MM.1S (cell line): ENCODE measurements at places on chromosomes 2 and 18.

DNA sequence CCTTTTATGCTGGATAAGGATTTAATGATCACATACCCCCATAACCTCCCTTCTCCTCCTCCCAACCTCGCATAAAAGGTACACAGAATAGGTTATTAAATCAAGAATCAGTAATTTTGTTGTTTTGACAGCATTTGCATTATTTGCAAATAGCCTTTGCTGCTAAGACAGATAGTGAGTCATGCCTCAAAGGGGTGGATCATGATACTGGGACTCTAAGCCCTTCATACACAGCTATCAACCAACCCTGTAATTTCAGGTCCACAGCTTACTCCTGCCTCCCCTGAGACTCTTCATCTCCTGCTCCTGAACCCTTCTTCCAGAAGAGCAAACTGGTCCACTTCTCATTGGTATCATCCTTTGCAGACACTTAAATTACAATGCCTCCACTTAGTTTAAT lies 73.8 kb upstream of the KLHL29 start:
- DNase-seq = no peak

- DNase-seq = no peak
Measured at GRCh38 chr2:158412206-158412605, 44.3 kb downstream of the CCDC148 start.

DNA sequence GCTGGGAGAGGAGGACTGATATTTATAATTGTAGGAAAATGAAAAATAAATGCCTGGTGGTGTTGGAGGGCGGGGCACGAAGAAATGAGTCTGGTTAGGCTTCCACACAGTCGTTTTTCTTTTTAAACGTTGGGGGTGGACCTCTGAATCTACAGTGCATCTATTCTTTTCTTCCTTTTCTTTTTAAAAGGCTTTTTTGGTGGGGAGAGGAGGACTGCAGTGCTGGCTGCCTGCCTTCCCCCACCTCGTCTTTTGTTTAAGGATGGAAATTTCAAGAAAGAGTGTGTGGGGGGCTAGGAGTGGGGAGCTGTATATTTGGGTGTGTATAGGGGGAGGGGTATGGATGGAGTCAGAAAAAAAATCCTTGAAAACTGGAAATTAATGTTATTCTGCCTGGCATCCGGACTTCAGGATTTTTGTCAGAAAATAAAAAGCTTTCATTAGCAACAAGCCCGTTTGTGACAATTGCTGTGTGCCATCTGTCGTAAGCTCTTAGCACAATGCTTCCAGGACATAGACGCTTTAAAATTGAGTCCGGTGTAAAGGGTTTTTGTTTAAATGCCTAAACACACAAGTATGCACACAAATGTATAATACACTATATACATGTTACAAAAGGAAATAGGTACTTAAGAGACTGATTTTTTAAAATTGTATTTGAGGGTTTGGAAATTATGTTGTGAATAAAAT lies 1.1 kb downstream of the MAP2 start:
- DNase-seq = no peak

- DNase-seq = no peak
Measured at GRCh38 chr2:99659874-99660273, 170.1 kb upstream of the REV1 start.

DNA sequence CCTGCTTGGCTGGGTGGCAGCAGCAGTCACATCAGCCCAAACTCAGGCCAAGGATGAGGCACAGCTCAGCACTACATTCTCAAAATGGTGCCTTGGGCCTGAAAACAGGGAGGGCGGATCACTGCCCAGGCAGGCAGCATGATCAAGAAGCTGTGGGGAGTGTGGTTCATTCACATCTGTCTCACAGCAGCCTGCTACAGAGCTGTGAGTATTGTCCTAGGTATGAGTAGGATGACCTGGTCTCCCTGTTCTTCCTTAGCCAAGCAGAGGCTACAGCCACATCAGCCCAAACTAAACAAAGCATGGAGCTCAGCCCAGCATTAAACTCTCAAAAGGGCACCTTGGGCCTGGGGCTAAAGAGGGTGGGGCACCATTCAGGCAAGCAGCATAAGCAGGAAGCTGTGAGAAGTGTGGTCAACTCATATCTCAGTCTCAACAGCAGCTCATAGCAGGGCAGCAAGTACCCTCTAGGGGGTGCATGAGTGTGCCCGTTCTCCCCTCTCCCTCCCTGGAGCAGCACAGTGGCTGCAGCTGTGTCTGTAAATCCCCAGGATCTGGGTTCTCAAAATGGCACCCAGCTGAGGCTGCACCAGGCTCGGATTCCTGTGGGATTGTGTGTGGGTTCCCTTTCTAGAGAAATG lies 139.6 kb downstream of the TRABD2A start:
- DNase-seq = peak; percentile 46

DNA sequence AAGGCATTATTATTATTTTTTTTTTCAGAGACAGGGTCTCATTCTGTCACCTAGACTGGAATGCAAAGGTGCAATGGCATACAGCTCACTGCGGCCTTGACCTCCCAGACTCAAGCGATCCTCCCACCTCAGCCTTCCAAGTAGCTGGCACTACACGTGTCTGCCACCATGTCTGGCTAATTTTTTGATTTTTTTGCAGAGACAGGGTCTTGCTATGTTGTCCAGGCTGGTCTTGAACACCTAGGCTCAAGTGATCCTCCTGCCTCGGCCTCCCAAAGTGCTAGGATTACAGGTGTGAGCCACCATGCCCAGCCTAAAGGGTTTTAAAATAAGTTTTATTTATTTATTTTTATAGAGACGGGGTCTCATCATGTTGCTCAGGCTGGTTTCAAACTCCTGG lies 45.3 kb upstream of the AP1S3 start:
- DNase-seq = no peak

GRCh38 chr2:96163415-96163767 lies 18.2 kb upstream of the DUSP2 start:
- DNase-seq = no peak

DNA sequence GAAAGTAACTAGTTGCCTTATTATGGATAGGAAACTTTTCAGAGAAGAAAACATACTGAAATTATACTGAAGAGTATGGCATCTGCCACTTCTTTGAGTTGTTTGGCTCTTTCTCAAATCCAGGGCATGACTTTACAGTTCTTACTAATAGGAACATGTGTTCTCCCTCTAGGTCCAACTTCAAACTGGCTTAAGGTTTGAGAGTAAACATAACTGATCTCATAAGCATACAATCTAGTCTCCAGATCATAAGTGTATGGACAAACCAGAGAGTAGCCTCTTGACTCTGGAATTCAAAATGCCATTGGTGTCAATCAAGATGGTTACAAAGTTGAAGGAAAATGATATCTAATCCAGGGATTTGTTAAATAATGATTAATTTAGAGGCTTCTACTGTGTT lies 101.5 kb downstream of the NYAP2 start:
- no peak for DNase-seq

DNA sequence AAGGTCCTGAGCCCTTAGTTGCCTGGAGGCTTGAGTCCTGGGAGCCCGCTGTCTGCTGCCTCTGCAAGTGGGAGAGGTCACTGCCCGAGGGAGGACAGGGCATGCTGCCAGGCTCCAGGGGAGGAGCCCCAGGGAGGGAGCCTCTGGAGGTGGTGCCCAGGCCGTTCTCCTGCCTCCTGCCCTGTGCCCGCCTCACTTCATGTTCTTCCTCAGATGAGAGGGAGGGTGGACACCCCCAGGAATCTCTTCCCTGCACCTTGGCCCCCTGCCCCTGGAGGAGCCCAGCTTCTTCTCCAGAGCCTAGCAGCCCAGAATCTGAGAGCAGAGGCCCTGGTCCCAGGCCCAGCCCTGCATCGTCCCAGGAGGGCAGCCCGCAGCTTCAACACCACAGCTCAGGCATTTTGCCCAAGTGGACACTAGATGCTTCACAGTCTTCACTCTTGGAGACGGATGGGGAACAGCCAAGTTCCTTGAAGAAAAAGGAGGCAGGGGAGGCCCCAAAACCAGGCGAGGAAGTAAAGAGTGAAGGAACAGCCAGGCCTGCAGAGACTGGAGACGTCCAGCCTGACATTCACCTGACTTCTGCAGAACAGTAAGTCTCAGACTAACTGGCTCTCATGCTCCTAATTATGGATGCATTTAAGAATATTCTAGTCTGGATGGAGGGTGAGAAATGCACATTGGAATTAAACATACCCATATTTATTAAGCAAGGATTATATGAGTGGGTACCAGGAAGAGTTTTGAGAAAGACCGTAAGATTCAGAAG lies 12.1 kb downstream of the PSD4 start:
- no peak for DNase-seq

GRCh38 chr18:34723143-34723542 lies 13.0 kb downstream of the DTNA start:
- no peak for DNase-seq

- DNase-seq = no peak
Measured at GRCh38 chr2:127220102-127220767, at the start of gene CYP27C1. TSS of gene CYP27C1 (minus strand) at chr2:127220299. CDS start at chr2:127220270, 29 bp downstream.

- no peak for DNase-seq
Measured at GRCh38 chr2:82043867-82044266, 1739.3 kb upstream of the LRRTM1 start.

GRCh38 chr18:45891806-45892205 lies 66.3 kb downstream of the SIGLEC15 start:
- no peak for DNase-seq

GRCh38 chr18:76405681-76406356 lies 89.2 kb downstream of the ZNF516 start:
- DNase-seq = peak; percentile 43

- DNase-seq = no peak
Measured at GRCh38 chr2:43131890-43132682, 94.3 kb downstream of the ZFP36L2 start.

GRCh38 chr2:41784496-41784895 lies 263.3 kb upstream of the PKDCC start:
- no peak for DNase-seq

GRCh38 chr2:237149425-237149824 lies 63.7 kb downstream of the COPS8 start:
- no peak for DNase-seq

DNA sequence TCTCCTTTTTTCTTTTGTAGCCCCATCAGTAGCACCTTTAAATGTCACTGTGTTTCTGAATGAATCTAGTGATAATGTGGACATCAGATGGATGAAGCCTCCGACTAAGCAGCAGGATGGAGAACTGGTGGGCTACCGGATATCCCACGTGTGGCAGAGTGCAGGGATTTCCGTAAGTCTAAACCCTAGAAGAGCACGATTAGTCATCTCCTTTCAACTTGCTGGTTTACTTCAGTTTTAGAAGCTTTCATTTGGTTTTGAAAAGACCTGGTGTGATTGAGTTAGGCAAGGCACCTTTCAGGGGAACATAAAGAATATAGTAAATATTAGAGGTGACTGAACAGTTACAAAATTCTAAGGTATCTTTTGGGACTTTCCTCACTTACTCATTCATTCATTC lies 72.2 kb upstream of the TMEM87B start:
- no peak for DNase-seq

GRCh38 chr18:2981212-2981728 lies 31.7 kb downstream of the LPIN2 start:
- no peak for DNase-seq

DNA sequence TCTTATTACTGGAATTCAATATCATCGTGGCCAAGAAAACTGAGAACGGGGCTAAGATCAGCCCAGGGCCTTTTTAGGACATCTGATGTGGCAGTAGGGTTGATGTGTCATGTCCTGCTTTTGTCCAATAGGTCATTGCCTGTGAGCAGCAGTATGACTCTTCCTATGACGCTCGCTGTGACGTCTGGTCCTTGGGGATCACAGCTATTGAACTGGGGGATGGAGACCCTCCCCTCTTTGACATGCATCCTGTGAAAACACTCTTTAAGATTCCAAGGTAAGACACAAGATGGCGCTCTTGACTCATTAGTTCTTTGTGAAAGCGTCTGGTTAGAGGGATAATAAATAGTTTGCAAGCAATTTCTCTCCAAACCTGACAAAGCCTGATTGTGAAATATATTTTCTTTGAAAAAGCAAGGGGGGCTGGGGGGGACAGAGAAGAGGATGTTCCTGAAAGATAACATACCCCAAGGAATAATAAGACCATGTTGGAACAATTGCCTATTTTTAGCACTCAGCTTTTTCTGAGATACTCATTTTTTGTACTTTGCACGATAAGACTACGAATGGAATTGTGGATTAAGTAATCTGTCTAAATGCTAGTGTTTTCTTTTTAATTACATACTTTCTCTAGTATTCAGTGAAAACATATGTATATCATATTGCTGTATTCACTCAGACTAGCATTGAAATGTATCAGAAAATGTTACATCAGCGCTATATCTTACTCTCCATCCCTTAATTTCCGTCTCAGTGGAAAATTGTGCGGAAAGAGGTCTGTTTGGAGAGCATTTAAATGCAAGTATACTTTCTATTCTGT lies 58.1 kb downstream of the MYO3B start:
- peak; percentile 61 for DNase-seq

- DNase-seq = no peak
Measured at GRCh38 chr2:200679535-200679934, 93.7 kb downstream of the AOX1 start.

GRCh38 chr2:23532391-23533337 lies 147.7 kb downstream of the KLHL29 start:
- no peak for DNase-seq

DNA sequence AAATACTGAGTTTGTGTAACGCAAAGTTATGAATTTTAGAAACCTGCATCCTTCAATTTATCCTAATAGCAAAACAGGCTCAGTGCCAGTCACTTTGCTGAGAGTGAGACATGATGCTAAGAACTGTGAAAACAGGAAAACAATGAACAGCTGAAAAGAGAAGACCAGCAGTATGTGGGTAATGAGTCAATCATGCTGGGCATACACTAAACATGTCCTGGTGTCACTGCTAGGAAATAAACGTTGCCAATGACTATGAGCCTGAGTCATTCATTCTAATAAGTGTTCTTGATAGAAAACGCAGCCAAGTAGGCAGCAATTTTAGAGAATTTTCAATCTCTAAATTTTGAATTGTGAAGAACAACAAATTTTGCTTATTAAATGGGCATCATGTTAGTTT lies 237.3 kb downstream of the GALR1 start:
- DNase-seq = no peak

DNA sequence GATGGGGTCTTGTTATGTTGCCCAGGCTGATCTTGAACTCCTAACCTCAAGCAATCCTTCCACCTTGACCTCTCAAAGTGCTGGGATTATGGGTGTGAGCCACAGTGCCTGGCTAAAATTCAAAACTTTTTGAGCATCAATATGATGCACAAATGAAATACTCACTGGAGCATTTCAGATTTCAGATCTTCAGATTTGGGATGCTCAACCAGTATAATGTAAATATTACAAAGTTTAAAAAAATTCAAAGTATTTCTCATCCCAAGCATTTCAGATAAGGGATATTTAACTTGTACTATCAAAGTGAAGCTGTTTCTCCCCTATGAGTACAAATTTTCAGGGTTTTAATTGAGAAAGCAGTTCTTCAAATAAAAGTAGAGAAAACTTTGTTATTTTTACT lies 164.1 kb upstream of the CCDC68 start:
- DNase-seq = no peak
